Upper lobe of left lung (tissue), 6 donors: ENCODE measurements at places on chromosomes 2 and 18. TPM values are rescaled to one million over a fixed set of nuclear protein-coding genes. Genes with fewer than 3 reads are reported as not detected.

The AMER3 gene
- not detected for total RNA-seq

The CMPK2 gene
- total RNA-seq = 37.2 TPM

The RALBP1 gene
- 82.6 TPM for total RNA-seq

The STARD6 gene
- total RNA-seq = not detected

The ECEL1 gene
- total RNA-seq = not detected

The RAD51AP2 gene
- not detected for total RNA-seq

The ESPNL gene
- 3.1 TPM for total RNA-seq

The CRYGC gene
- not detected for total RNA-seq
